ENCODE measurements at places on chromosomes 2 and 18.

GRCh38 chr2:215107216-215108056 is 31.0 kb downstream of the ABCA12 start:
- DNase-seq, result no peak

- DNase-seq, result no peak
Measured at GRCh38 chr2:31214444-31214915, 2.8 kb downstream of the CAPN14 start.

DNA sequence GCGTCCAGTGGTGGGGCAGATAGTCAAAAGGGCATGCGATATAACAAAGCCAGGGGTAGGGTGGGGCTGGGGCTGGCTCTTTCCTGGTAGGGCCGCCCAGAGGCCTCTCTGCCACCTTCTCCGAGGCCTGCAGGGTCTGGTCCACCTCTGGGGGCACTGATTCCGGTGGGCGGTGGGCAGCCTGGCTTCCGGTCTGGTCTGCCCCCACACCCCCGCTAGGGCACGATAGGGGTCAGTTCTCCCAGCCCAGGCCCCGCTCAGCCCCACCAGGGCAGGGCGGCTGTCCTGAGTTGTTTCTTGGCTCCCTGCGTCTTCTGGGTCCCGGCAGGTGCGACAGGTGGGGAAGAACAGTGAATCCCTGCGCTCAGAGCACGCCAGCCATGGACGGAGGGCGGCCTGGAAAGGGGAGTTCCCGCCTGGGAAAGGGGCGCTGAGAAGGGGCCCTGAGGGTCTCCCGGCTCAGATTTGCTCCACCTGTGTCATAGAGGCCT is 707 bp upstream of the ERFE start:
- DNase-seq, result no peak

- DNase-seq, result no peak
Measured at GRCh38 chr2:101173707-101174295, 22.6 kb upstream of the TBC1D8 start.

DNA sequence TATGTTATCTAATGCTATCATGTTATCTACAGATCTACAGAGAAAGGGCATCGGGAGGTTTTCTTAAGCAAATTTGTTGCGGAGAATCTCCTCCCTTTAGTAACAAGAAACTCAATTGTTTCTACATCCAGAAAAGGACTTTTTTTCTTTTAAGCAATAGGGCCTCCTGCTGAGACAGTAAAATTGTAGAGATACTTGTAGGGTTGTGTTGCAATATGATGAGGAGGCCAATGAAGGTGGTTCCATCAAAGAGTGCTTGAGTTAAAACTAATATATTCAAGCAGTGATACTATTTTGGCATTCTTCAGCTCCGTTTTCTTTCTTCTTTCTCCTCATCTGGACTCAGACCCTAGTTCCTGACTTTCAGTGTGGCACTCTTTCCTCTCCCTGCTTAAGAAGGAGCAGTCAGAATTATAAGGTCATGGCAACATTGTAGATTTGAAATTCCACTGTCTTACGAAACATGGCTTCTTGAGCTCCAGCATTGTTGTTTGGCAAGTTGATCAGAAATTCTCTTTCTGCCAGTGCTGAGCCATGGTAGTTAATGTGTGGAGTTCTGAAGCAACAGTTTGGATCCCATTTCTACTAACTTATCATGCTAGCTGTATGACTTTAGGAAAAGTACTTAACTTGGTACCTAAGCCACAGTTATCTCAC is 202.0 kb upstream of the SLC14A2 start:
- DNase-seq, result no peak

- peak; percentile 61 for DNase-seq
Measured at GRCh38 chr2:44707945-44708660, 233.4 kb upstream of the SIX3 start.

- peak; percentile 43 for DNase-seq
Measured at GRCh38 chr18:8367217-8367988, 241.8 kb upstream of the RAB12 start.

GRCh38 chr18:46917803-46918600 is 600 bp downstream of the KATNAL2 start:
- no peak for DNase-seq

DNA sequence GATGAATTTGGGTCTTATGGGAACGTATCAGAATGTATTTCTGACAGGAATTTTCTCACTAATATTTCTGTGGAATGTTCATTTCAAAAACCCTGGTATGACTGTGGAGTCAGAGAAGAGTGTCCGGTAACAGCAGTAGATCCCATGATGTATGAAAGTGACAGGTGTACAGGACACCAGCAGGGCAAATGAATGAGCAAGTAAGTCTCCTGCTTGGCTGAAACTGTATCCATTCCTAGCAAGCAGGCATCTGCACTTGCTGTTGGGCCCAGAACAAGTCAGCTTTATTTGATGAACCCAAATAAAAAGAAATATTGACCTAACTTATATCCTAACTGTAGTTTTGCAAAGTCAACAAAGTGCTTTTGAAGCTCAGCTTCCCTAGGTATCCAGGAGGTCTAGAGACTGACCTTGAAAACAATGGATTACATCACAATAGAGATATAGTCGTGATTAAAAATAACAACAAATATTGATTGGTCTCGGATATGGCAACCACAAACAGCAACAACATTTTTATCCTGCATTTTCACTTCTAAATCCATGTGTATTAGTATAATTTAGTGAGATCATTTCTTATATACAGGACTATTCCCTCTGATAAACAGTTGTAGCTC is 37.6 kb downstream of the NXPH2 start:
- no peak for DNase-seq

DNA sequence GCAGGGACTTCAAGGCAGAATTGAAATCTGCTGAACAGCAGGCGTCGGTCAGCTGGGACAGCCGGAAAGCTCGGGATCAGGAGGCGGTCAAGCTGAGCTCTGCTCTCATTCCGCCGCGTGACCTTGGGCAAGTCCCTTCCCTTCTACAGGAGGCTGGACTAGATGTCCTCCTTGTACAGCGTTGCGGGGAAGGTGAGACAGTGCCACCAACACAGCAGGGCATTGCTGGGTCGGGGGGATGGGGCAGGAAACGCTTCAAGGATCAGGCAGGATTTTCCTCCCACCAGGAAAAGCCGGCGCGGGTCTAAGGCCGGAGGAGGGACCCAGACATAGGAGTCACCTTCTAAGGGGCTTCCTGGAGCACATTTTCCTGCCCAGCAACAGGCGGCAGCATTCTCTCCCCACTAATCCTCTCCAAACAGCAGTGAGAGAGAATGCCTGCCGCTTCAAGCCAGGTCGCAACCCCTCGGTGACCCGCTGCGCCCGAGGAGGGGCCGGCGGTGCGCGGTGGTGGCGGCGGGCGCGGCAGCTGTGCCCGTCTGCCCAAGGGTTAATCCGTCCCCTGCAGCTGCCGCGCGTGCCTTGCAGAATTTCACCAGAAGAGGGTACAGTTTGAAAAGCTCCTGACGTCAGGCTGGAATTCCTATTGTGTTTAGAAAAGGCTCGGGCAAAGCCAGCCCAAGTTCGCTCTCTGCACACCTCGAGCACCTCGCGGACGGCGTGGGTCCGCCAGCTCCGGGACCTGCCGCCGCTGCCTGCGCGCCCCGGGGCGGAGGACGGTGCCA is at the start of gene KCNF1:
TSS of gene KCNF1 (plus strand) at position 644 of the 785 bp plus-strand sequence. CDS start 493 bp downstream, outside the sequence.
- DNase-seq, result peak; percentile 80

DNA sequence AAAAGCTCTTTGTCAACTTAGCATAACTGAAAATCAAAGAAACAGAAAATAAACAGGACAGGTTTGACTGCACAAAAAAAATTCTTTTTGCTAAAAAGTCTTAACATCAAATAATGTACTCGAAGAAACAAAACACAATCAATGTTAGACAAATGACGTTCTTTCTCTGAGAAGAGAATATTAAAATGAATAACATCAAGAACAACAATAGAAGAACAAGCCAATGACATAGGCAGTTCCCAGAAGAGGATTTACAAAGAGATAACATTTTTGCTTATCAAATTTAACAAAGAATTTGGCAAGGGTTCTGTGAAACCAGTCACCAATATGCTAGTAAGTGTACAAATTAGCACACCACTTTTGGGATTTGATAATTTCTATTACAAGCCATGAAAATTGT is 5.8 kb downstream of the GPR55 start:
- DNase-seq, result no peak

DNA sequence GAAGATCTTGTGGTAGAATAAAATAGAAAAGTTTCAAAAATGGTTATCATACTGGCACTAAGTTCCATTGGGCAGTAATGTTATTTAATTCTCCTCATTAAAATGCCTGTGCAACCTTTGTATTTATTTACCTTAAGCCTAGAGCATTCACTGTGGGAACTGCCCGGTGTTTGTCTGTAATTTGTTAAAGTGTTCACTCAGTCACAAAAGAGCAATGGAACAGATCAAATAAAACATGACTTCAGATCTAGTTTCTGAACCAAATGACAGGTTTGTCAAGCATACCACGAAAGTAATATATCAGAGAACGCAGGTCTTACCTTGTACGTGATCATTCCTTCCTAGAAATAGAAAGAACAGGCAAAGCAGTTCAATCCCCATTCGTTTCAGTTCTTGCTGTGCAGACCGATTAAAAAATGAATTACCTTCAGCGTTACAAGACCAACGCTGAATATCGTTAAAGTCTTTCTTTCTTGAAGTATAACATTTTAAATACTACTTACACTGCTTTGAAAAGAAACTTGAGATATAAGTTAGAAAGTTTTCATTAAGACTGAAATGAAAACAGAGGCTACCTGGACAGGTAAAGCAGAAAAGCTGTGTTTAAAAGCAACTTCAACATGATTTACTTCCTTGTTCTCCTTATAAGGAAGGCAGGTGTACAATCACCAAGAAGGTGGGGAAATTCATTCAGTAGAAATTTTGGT is at the start of gene ITGB6:
TSS of gene ITGB6 (minus strand) at position 590 of the 707 bp plus-strand sequence. CDS start at position 381, 209 bp downstream.
- DNase-seq, result no peak

GRCh38 chr2:112021781-112022231 is 33.3 kb upstream of the TMEM87B start:
- peak; percentile 42 for DNase-seq

- DNase-seq, result peak; percentile 84
Measured at GRCh38 chr18:79199691-79200374, 130.6 kb downstream of the ATP9B start.

- DNase-seq, result no peak
Measured at GRCh38 chr2:190657474-190658255, 8.8 kb downstream of the NAB1 start.

- no peak for DNase-seq
Measured at GRCh38 chr2:70091816-70092215, 4.5 kb downstream of the PCBP1 start.

DNA sequence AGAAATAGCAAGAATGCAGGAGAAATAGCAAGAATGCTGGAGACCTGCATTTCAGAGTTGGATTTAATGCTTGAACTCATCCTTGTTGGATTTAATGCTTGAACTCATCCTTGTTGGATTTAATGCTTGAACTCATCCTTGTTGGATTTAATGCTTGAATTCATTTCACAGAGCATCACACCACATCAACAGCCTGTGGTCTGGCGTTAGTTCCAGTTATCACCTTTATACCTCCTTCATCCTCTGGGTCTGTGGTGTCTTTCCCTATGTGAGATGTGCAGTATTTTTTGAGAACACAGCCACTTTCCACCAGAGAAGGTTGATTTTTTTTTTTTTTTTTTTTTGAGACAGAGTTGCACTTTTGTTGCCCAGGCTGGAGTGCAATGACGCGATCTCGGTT is 546.4 kb upstream of the SOX11 start:
- DNase-seq, result no peak

- peak; percentile 18 for DNase-seq
Measured at GRCh38 chr2:230160112-230160660, 59.6 kb downstream of the SP110 start.

DNA sequence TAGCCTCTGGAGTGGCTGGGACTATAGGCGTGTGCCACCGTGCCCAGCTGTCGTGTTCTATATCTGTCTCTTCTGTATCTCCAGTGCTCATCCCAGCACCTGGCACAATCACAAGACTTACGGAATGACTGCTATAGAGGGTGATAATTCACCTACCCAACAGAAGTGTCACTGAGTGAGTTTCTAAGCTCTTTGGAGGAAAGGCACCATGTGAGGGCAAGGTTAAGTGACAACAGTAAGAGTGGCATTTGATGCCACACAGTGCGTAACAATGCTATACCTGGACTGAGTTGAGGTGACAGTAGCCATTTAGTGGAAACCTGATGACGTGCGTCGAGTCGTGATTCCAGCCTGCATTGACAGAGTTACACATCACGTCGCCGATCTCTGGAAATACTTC is 89.0 kb downstream of the KCTD1 start:
- DNase-seq, result no peak

GRCh38 chr2:221153226-221153625 is 418.9 kb downstream of the EPHA4 start:
- DNase-seq, result no peak

DNA sequence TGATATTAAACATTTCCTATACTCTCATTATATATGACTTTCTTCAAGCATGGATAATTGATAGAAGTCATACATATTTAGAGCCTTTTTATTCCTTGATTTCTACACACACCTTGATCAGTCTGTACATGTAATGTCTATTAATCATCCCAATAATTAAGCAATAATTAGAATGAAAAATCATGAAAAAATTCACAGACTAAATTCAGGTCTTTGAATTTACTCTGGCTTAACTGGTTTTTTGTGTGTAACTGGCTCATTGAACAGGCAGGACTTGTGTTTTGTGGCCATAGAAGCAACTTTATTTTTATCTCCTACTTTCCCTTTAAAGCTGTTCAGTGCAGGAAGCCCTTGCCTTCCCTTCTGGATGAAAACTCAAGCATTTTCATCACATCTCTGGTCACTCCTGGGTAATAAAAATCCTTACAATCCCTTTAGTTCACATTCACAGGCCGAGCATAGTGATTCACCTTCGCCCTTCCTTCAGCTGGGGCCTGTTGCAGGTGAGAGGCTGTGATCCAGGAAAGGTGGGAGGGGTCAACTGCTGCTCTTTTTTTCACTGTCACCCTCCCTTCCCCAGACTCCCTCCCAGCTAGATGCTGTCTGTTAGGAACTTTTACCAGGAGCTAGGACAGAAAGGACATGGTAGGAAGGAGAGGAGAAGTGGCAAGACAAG is 58.0 kb upstream of the ITSN2 start:
- DNase-seq, result peak; percentile 43

DNA sequence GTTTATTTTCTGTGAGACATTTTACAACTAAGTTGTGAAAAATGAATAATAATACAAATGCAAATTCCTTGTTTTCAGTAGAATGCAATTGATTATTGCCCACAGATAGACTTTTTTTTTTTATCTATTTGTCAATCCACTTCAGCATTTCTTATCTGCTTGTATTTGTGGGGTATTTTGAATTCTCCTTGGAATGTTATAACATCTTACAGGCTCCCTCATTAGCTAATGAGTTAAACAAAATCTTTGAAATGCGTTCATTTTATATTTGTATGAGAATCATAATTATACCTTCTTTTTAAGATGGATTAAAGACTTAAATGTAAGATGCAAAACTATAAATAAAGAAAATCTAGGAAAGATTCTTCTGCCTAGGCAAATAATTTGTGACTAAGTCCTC is 114.2 kb downstream of the CALCRL start:
- DNase-seq, result no peak

- DNase-seq, result no peak
Measured at GRCh38 chr2:217732992-217733391, 269.8 kb downstream of the TNS1 start.

GRCh38 chr2:121709776-121710469 is 26.8 kb downstream of the NIFK start:
- peak; percentile 55 for DNase-seq

- DNase-seq, result no peak
Measured at GRCh38 chr18:7855671-7856070, 288.6 kb downstream of the PTPRM start.
